GM12878 (cell line): ENCODE measurements at places on chromosomes 7 and 10.

DNA sequence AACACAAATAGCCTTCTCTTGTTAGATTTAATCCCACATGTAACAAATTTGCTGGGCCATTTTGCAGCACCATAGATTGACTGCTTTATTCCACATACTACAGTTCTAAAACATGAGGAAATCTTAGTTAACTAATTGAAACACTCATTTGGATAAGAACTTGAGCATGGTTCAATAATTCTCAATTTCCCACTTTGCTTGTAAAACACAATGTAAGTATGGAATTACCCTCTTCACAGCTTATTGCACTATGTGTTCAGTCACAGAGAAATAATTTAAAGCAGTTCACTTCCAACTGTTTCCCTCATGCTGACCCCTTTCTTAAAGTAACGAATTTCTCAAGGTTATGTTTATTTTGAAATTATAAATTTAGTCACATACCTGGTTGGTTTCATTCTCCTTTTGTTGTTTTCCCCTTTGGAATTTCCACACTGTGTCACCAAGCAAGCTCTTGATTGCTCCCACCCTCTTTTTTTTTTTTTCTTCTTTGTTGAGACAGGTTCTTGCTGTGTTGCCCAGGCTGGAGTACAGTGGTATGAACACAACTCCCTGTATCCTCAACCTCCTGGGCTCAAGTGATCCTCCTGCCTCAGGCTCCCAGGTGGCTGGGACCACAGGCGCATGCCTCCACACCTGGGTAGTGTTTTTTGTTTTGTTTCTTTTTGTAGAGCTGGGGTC lies 425.4 kb downstream of the EXOC4 start:
- DNase-seq, result no peak

DNA sequence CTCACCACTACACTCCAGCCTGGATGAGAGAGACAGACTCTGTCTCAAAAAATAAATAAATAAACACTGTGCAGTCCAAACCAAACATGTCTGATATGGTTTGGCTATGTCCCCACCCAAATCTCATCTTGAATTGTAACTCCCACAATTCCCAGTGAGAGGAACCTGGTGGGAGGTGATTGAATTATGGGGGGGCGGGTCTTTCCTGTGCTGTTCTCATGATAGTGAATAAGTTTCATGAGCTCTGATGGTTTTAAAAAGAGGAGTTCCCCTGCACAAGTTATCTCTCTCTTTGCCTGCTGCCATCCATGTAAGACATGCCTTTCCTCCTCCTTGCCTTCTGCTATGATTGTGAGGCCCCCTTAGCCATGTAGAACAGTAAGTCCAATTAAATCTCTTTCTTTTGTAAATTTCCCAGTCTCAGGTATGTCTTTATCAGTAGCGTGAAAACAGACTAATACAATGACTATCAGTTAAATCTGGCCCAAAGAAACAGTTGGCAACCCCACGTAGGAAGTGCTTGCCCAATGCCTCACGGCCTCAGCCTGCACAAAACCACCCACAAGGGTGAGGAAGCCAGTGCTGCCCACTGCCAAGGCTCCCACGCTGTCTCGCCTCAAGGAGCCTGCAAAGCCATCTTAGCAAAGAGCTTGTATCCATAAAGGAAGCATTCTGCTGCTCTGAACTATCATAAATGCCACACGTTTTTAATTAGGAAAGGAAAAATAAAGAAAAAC lies 64.7 kb downstream of the PIK3AP1 start:
- no peak for DNase-seq

GRCh38 chr7:51357821-51358220 lies 41.2 kb upstream of the COBL start:
- DNase-seq, result no peak

DNA sequence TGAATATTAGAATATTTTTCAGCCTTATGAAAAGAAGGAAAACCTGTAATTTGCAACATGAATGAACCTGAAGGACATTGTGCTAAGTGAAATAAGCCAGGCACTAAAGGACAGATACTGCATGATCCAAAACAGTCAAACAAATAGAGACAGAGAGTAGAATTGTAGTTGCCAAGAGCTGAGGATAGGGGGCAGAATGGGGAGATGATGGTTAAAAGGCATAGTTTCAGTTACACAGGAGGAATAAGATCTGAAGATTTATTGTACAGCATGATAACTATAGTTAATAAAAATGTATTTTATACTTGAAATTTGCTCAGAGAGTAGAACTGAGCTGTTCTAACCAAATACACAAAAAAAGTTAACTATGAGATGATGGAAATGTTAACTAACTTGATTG lies 149.0 kb upstream of the TMEM106B start:
- no peak for DNase-seq

DNA sequence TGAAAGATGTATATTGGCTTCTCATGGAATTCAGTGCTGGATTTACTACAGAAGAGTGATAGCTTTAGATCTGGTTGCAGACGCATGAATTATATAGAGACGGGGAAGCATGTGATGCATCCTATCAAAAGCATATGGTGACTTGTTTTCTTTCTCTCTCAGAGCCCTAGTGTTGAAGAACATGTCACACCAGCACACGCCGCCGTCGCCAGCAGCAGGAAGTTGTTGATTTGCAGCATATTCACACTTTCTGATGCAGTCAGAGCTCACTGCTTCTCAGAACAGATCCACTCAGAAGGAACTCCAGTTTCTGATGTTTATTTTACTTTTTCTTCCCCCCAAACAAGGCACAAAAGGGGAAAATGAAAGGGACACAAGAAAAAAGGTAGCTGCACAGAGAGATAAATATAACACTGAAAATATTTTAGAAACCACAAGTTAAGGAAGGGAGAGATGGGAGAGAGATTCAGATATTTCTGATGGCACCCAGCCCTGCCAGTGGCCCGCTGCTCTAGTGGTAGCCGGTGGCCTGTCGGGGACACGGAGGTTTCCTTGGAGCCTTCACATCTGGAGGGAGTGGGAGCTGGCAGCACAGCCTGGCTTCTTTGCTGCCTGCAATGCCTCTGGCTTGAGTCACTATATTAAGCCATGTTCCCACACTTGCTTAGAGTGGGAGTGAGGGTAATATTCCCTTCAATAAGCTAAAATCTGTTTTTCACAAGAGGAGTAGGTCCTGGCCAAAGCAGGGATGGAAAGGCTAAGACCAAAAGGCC lies 123.2 kb downstream of the NRP1 start:
- no peak for DNase-seq

DNA sequence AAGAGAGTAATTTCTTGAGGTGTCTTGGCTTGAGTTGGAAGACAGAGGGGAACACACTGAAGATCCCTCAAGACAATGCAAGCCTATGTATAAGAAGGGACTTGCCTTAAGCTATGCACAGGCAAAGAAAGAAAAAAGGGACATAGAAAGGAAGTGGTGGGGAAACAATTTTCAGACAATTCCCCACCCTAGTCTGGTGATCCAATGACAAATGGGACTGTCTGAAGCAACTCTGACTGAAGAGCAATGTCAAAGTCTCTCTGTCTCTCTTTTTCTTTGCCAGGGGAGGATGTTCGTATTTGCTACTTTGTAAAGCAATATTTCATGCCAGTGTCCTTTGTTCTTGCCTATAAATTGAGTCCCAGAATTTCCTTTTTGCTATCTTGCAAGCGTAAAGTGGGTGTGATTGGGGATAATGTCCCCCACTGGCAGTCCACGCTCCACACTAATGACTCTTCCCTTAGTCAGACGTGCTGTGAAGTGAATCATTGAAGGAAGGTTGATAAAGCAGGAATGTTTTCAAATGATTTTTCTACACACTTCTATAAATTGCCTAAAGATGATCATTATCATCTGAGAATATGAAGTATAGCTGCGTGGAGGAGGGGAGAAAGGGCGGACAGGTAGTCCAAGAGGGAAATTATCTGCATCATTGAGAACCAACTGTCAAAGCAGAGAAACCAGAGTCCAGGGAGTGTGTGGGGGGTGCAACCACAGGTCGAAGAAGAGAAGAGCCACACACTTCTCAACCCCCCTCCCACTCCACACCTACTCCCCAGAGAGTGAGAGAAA lies 243.8 kb upstream of the ETV1 start:
- no peak for DNase-seq

DNA sequence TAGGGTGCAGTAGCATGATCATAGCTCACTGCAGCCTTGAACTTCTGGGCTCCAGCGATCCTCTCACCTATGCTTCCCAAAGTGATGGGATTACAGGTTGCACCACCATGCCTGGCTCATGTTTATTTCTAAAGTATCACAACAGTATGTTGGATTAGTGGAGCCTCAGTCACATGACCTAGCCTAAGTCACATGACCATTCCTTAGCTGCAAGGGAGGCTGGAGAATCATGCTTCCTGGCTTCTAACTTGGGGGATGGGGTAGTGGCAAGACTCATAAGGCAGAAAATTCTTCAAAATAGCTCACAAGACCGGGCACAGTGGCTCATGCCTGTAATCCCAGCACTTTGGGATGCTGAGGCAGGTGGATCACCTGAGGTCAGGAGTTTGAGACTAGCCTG lies 26.9 kb upstream of the TPST1 start:
- DNase-seq, result no peak

- peak; percentile 45 for DNase-seq
Measured at GRCh38 chr10:69451209-69451783, at the start of gene TSPAN15. Gene TSPAN15, plus strand, starts transcription at chr10:69451465. Its CDS starts 130 bp downstream, at chr10:69451595.

DNA sequence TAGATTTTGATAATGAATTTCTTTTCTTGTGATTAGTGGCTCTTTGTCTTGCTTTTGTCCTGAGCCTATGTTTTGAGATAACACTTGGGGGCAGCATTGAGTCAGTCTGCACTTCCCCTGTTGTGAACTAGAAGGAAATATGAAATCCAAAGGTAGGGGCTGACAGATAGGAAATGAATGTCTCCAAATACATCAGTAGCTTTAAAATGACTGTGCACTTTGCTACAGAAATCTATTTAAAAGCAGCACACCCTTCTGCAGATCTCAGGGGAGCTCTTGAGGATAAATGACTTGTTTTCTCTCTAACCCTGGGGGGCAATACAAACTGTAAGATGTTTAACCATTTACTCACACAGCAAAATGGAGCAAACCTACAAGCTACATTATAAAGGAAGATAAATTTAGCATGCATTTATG lies 176.0 kb upstream of the MYO3A start:
- DNase-seq, result no peak

DNA sequence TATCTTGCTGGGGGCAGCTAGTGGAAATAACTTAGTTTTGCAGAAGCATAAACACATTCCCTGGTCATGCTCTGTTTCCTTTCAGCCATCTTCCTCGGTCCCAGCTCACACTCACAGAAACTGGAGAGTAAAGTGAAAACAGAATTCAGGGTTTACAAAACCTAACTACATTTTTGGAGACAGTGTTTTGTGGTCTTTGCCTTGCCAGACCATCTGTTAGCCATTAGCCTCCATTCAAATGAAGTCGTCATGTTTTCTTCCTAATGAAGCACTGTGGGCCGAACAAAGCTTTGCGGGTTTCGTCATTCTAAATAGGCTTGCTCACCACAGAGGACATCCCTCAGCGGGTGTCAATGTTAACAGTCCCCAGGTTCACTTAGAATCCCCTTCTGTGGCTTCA lies 214.6 kb upstream of the TMEM72 start:
- DNase-seq, result no peak

- no peak for DNase-seq
Measured at GRCh38 chr10:15588151-15588550, 131.6 kb downstream of the ITGA8 start.

- no peak for DNase-seq
Measured at GRCh38 chr10:52645187-52645758, 127.3 kb downstream of the MBL2 start.

- DNase-seq, result no peak
Measured at GRCh38 chr10:67612176-67612575, 83.8 kb downstream of the CTNNA3 start.

GRCh38 chr7:1085910-1086421 lies 1.9 kb upstream of the GPER1 start:
- DNase-seq, result no peak
